Neural progenitor cell (in vitro differentiated cells): ENCODE measurements at places on chromosomes 7 and 10.
A peak's percentile ranks its signal among the peaks of the same experiment; 100 is the strongest.

- no peaks in the 10 kb centered on the region for H3K36me3 ChIP-seq
- peak overlapping the region; percentile 47 for H3K27ac ChIP-seq
- peak overlapping the region; percentile 75 for H3K4me3 ChIP-seq
- peak; percentile 35 for DNase-seq
- H3K4me1 ChIP-seq, result peaks cover 31% of the 10 kb centered on the region
These were observed 233.6 kb upstream of the CCDC6 start for GRCh38 chr10:60139798-60140566.

GRCh38 chr10:14667781-14668180, 106.9 kb downstream of the FAM107B start:
- no peak for DNase-seq
- no peak overlapping the region for H3K4me3 ChIP-seq
- H3K36me3 ChIP-seq, result no peaks in the 10 kb centered on the region
- no peaks in the 10 kb centered on the region for H3K4me1 ChIP-seq
- H3K27ac ChIP-seq, result no peak overlapping the region
- no peaks in the 10 kb centered on the region for H3K27me3 ChIP-seq

- H3K27me3 ChIP-seq, result peaks cover 70% of the 10 kb centered on the region
- H3K4me3 ChIP-seq, result peak overlapping the region; percentile 57
- no peaks in the 10 kb centered on the region for H3K36me3 ChIP-seq
- DNase-seq, result no peak
These were observed 28.0 kb downstream of the PRSS2 start for GRCh38 chr7:142798451-142799436.

DNA sequence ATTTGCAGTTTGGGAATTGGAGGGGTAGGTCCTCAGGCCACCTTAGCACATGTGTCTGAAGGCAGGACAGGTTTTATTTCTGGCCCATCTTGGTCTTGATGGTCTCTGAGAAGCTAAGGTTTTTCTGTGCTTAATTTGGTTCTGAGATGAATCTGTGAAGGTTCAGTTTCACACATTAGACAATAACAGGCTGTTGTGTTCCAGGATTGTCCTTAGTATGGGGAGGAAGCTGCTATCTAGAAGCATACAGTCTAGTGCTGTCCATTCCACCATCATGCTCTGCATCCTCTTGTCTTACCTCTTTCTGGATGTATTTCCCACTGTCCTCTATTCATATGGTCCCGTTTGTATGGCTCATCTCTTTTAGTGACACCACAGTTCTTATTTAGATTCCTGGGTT, 7.1 kb downstream of the UBE2D1 start:
- DNase-seq, result no peak
- H3K36me3 ChIP-seq, result no peaks in the 10 kb centered on the region
- no peaks in the 10 kb centered on the region for H3K4me1 ChIP-seq
- H3K27ac ChIP-seq, result no peak overlapping the region

DNA sequence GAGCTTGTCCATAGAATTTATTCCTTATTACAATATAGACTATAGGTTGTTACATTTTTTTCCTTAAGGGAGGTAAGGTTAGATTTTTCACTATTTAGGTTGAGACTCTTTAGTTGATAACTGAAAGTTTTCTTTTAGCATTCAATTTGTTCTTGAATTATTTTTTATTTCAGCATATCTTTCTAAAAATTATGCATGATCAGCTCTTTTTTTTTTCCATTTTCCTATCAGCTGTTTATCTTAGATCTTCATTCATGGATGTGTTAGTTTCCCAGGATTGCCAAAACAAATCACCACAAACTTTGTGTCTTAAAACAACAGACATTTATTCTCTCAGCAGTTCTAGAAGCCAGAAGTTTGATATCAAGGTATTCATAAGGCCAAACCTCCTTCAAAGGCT, 915.9 kb upstream of the C7orf33 start:
- H3K27me3 ChIP-seq, result no peaks in the 10 kb centered on the region
- H3K4me3 ChIP-seq, result no peak overlapping the region
- no peaks in the 10 kb centered on the region for H3K4me1 ChIP-seq
- H3K27ac ChIP-seq, result no peak overlapping the region
- H3K36me3 ChIP-seq, result no peaks in the 10 kb centered on the region

GRCh38 chr7:94529516-94529915, 19.9 kb downstream of the CASD1 start:
- H3K27me3 ChIP-seq, result no peaks in the 10 kb centered on the region
- peaks cover 12% of the 10 kb centered on the region for H3K4me1 ChIP-seq
- peaks cover 35% of the 10 kb centered on the region for H3K36me3 ChIP-seq

DNA sequence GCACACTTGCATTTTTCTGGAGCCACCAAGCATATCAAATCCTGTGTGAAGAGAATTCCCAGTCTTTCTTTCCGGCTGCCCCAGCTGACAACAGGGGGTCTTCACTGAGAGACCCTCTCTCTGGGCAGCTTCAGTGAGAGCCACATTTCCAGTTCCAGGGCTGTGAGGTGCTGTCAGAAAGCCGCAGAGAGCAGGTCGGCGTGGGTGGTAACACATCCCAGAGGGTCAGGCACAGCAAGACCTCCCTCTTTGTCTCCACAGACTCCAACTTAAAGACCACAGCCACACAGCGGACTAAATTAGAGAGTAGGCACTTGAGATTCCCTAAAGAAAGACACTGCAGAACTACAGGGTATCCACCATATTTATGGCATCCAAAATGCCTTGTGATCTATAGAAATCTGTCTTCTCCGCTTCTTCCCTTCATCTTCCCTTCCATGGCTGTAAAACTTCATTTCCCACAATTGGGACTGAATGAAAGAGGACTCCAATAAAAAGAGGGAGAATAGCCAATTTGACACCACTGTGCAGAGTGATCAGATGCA, 116.0 kb upstream of the C7orf33 start:
- no peak overlapping the region for H3K4me3 ChIP-seq
- peaks cover 45% of the 10 kb centered on the region for H3K4me1 ChIP-seq
- DNase-seq, result peak; percentile 70
- peak overlapping the region; percentile 72 for H3K27ac ChIP-seq
- H3K36me3 ChIP-seq, result no peaks in the 10 kb centered on the region
- no peaks in the 10 kb centered on the region for H3K27me3 ChIP-seq

- no peaks in the 10 kb centered on the region for H3K36me3 ChIP-seq
- no peak overlapping the region for H3K27ac ChIP-seq
- H3K27me3 ChIP-seq, result peaks cover 12% of the 10 kb centered on the region
- no peak overlapping the region for H3K4me3 ChIP-seq
- DNase-seq, result no peak
These were observed 5.0 kb downstream of the PAOX start for GRCh38 chr10:133384071-133384470.

- no peak overlapping the region for H3K4me3 ChIP-seq
- H3K27ac ChIP-seq, result no peak overlapping the region
- H3K27me3 ChIP-seq, result peaks cover 35% of the 10 kb centered on the region
- peak; percentile 20 for DNase-seq
- peaks cover 7% of the 10 kb centered on the region for H3K4me1 ChIP-seq
- no peaks in the 10 kb centered on the region for H3K36me3 ChIP-seq
These were observed 6.3 kb upstream of the SFMBT2 start for GRCh38 chr10:7417103-7417623.

GRCh38 chr7:129939881-129940280, 12.9 kb downstream of the UBE2H start:
- H3K27ac ChIP-seq, result peak overlapping the region; percentile 1
- no peaks in the 10 kb centered on the region for H3K4me1 ChIP-seq
- no peak for DNase-seq
- H3K4me3 ChIP-seq, result no peak overlapping the region
- H3K27me3 ChIP-seq, result no peaks in the 10 kb centered on the region
